Sciatic nerve (tissue), 2 donors: ENCODE measurements at places on chromosomes 13 and 19. TPM values are rescaled to one million over a fixed set of nuclear protein-coding genes. Genes with fewer than 3 reads are reported as not detected.

- DNase-seq: no peak
These were observed 1189.9 kb downstream of the UQCRFS1 start for GRCh38 chr19:28023064-28023463.

DNA sequence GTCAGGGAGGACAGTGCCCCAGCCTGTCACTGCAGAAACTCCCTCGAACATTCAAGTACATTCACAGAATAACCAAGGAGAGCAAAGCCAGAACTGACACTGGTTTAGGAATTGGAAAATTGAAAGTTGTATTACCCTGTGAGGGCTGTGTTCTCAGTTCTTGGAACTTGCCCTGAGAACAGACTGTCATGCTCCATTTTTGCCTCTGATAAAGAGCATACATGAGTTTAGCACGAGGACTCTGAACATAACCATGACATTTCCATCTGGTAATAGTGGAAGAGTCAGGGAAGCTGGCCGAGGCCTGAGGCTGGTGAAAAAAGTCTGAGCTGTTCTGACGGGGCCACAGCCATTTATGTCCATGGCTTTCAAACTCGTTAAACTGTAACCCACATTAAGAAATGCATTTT lies 15.2 kb upstream of the SLC25A30 start:
- no peak for DNase-seq

DNA sequence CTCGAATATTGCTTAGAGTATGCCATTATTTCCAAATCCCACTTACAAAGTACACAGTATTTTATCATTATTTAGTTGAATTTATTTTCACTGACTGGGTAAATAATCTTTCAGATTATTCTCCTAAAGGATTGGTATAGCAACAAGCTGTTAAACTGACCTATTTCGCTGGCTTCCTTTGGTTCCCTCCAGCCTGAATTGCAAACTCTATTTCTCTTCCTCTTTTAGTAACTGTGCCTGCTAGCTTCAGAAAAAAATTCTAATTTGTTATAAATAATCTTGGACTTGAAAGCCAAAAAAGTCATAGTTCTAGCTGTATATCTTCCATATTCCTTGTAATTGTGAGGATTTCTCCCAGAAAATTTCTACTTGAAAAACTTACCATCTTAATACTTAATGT lies 15.0 kb upstream of the CCNA1 start:
- DNase-seq: no peak

DNA sequence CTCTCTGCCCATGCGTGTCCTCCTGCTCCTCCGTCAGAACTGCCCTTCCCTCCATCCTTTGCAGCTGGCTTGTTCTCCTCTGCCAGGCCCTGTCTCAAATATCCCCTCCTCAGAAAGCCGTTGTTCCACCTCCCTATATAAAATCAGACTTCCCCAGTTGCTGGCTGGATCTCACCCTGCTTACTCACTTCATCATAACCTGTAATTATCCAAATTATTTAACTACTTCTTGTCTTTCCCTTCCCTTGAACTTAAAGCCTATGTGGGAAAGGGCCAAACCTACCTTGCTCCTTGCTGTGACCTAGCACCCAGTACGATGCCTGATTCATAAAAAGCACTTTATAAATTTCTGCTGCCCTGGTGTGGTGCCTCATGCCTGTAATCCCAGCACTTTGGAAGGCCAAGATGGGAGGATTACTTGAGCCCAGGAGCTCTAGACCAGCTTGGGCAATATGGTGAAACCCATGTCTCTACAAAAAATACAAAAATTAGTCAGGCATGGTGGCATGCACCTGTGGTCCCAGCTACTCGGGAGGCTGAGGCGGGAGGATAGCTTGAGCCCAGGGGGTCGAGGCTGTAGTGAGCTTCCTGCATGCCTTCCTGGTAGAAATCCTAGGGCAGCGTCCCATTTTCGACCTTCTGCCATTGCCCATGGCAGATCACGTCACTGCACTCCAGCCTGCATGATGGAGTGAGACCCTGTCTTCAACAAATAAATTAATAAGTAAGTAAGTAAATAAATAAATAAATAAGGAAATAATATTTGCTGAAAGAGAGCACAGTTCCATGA lies 39.5 kb upstream of the ZNF536 start:
- no peak for DNase-seq

DNA sequence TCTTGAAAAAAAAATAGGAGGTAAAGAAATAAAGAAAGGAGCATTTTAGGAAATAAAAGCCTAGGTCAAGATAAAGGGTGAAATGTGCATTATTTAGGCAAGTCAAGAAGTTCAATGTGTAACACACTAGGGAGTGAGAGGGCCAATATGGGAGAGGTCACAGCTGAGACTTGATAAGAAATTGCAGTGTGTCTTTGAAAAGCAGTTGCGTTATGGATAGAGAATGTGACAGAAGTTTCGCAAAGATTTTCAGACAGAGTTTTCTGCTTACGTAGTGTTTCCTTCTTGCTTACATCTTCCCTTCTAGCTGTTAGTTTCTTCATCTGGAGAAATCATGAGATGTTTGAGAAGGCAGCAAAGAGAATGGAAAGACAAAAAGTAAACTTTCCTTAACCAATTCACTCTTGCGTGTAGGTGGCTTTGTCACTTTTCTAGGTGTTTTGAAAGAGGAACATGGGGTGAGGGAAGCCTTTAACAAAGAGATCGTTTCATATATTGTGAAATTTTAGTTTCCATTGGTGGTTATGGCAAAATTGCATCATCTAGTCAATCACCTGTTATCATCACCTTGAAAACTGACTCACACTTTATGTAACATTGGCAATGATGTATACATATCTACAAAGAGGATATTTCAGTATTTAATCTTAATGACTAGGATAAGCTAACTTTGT lies 975.5 kb downstream of the OLFM4 start:
- no peak for DNase-seq

The CRB3 gene
- not detected for total RNA-seq

GRCh38 chr13:19668778-19669177 lies 35.3 kb downstream of the MPHOSPH8 start:
- no peak for DNase-seq

The NLRP8 gene
- not detected for total RNA-seq

DNA sequence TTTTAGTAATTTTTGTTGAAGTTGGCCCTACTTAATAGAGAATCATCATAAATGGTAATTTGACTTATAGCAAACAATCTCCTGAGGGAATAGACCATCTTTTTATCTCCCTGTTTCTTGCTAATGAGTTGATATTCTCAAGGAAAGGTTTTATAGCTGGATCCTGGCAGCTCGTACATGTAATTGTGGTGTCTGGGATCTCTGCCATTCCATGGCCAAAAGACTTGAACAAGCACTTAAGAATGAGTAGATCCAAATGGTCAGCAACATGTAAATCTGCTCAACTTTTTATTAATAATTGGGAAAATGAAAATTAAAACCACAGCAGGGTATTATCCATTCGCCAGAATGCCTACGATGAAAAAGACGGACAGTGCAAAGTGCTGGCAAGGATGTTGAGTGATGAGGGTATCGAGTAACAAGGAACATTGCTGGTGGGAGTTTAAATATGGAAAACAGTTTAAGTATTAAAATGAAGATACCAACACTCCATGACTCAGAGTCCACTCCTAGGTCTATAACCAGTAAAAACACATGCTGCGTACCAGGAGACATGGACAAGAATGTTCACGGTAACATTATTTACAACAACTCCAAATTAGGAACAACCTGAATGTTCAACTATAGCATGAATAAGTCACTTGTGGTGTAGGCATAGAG lies 5.1 kb upstream of the GPR18 start:
- DNase-seq: no peak

DNA sequence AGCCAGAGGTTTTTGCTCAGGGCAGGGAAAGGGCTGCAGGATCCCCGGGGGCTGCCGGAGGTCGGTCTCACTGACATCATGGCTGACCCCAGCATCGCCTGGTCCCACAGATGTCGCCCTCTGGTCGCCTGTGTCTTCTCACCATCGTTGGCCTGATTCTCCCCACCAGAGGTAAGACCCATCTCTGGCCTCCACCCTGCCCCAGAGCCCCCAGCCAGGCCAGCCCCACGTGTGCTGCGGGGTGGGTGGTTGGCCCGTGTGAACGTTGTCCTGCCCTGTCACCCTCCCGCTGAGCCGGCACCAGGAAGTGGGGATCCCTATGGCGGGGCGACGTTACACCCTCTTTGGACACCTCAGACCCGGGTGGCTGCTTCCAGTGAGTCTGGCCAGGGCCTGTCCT lies 906 bp downstream of the FXYD5 start:
- no peak for DNase-seq

DNA sequence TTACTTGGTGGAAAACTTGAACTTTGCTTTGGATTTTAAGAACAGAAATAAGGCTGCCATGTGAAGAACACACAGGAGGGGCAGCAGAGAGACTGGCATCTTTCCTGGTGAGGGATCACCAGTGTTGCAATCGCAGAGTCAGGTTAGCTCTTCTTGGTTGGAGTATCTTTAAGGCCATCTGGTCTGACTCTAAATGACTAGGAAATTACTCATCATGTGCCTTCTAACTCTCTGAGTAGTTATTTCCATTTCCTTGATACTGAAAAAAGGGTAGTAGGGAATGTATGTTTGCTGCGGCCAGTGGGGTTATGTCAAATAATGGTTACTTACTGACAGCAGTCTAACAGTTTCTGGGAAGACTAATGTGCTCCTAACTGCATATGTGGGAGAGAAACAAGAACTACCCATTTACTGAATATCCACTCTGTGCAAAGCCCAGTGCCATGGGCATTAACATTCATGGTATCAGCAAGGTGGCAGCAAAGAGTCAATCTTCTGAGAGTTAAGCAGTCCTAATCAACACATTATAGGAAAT lies 122.1 kb downstream of the COG6 start:
- DNase-seq: no peak

The GIPR gene
- total RNA-seq: 5.0 TPM

DNA sequence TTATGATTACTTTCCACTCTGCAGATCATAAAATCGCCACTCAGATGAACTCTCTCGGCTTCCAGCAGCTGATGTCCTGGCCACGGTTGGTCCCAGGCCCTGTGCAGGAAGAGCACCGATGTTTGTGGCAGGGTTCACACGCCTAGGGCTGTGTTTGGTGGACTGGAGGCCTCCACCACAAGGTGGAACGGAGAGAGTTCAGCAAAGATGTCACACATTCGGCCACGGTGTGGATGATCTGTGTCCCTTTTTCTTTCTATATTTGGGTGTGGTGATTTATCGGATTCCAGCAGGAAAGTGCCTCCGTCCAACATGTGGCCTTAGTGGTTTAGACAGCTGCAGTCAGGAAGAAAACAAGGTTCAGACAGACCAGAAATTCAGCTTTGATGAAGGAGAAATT lies 521 bp upstream of the SHISA2 start:
- no peak for DNase-seq

DNA sequence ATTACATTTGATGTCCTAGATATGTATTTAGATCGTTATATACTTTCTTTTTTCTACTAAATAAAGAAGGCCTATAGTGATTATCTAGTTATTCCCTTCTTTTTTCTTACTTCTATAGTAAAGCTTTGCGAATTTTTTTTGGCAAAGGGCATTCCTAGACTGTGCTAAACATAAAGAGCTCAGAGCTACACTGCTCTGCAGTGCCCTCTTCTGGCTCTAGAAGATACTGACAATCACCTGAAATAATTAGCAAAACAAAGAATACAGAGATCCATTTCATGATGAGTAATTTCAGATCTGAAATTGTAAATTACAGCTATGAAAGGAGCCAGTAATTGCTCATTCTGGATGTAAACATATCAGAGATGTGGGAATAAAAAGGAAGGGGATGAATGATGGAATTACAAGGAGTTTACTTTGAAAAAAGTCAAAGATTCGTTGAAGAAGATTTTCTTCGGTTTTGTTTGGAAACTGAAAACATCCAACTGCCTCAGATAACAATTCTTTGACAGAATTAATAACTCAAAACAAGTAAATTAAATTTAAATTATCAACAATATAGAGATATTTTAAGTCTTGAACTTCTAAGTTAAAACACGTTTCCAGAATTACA lies 288.5 kb downstream of the NALCN start:
- no peak for DNase-seq

DNA sequence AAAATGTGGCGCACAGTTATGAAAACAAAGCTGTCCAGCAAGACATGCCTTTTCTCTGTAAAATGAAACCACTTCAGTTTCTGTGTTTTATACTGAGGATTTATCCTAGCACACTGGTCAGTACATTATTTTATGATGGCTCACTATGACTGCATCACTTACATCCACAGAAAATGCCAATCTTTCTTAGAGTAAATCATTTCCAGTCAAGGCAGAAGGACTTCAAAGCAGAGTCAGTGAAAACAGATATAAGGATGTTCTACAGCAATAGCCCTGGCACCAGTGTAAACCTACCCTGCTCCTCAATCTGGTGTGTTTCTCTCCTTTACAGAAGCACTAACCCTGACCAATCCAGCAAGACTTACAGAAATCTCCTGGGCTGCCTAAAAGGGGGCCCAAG lies 473.5 kb downstream of the GPC6 start:
- no peak for DNase-seq

DNA sequence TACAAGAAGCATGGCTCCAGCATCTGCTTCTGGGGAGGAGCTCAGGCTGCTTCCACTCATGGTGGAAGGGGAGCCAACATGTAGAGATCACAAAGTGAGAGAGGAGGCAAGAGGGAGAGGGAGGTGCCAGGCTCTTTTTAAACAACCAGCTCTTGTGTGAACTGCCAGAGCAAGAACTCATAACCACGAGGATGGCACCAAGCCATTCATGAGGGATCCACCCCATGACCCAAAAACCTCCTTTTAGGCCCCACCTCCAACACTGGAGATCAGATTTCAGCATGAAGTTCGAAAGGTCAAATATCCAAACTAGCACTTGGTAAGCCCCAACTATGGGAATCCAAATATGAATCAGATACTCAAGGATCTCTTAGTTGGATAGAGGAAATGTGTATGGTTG lies 131.2 kb downstream of the RXFP2 start:
- no peak for DNase-seq

The IRS2 gene
- 24.7 TPM for total RNA-seq

The KIR3DL2 gene
- total RNA-seq: not detected

- no peak for DNase-seq
These were observed 5.0 kb downstream of the KLK4 start for GRCh38 chr19:50906217-50906616.

DNA sequence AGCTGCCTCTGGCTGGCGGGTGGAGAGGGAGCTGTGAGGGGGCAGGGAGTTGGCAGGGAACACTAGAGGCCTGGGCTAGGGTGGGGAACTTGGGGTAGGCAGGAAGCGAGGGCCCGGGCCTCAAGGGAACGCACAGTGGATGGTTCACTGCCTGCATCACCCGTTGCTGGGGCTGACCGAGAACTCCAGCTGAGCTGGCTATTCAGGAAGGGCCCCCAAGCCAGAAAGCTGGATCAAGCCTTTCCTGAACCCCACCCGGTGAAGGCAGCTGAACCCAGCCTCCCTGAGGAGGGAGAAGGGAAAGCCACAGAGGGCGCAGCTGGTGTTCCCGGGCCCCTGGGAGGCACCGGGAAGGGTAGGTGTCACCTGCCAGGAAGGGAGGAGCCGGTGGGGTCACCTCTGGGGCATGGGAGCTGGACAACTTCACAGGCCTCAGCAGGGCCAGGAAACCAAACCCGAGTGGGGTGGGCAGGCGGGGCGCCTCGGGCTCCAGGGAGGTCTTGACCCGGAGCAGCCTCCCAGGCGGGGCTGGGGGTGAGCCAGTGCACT lies 13.9 kb downstream of the PALM start:
- no peak for DNase-seq

- DNase-seq: no peak
These were observed 934.9 kb downstream of the SLITRK6 start for GRCh38 chr13:84864341-84864740.

The ASF1B gene
- total RNA-seq: 0.22 TPM
